ENCODE measurements at places on chromosomes 3 and 15. TPM values are rescaled to one million over a fixed set of nuclear protein-coding genes. Genes with fewer than 3 reads are reported as not detected.

The COL6A6 gene
- not detected for total RNA-seq

The PLSCR4 gene
- 0.42 TPM for total RNA-seq

The STAC gene
- total RNA-seq = not detected

The VGLL3 gene
- 0.09 TPM for total RNA-seq

The ADAMTS17 gene
- 0.09 TPM for total RNA-seq

The UMPS gene
- total RNA-seq = 47.3 TPM

DNA sequence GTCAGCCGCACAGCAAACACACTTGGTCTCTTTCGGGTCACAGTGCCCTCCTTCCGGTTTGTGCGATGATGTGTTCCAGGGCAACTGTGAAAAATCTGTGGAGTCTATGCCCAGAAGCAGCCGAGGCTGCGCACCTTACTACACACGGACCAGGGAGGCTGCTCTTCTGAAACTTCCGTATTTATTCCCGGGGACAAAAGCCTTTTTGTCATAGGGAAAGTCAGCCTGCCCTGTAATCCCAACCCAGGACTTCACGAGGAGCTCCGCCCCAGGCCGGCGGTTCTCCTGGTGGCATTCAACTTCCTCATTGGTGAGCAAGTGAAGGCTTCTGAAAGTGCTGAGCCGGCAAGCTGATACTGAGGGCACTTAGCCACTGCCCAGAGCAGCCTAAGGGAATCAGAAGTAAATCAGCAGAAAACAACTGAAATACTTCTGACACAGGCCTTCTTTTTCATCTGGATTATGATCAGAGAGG is 126.5 kb downstream of the FMN1 start:
- H3K4me3 ChIP-seq = no peak overlapping the region
- no peaks in the 10 kb centered on the region for H3K4me1 ChIP-seq
- no peak for DNase-seq
- no peaks in the 10 kb centered on the region for H3K36me3 ChIP-seq

DNA sequence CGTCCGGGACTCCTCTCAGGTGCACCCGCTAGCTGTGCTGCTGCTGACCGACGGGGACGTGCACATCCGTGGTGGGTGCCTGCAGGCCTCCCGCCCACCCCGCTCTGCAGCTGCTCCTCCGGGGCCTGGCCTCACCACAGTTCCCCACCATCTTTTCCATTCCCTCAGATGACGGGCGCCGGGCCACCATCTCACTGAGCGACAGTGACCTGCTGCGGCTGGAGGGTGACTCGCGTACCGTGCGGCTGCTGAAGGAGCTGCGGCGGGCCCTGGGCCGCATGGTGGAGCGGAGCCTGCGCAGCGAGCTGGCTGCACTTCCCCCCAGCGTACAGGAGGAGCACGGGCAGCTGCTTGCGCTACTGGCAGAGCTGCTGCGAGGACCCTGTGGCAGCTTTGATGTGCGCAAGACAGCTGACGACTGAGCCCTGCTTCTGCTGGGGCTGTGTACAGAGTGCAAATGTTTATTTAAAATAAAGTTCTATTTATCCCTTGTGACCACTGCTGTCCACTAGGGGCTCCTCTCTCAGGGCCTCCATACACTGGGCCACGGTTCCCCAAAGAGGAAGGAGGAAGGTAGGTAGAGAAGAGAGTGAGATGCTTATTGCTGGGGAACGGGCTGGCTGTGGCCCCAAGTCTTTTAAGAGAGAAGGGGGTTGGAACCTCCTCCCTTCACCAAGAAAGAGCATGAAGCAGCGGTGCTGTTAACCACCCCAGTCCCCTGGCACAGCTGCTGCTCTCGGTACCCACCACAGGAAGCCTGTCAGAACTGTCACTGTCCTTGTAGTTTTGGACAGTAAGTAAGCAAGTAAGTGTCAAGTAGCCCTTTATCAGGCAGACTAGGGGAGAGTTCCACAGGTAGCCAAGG is 47.0 kb downstream of the DHX30 start:
- no peak overlapping the region for H3K27ac ChIP-seq
- no peaks in the 10 kb centered on the region for H3K27me3 ChIP-seq
- H3K36me3 ChIP-seq = peaks cover 91% of the 10 kb centered on the region
- peak; percentile 46 for DNase-seq
- no peak overlapping the region for H3K4me3 ChIP-seq

DNA sequence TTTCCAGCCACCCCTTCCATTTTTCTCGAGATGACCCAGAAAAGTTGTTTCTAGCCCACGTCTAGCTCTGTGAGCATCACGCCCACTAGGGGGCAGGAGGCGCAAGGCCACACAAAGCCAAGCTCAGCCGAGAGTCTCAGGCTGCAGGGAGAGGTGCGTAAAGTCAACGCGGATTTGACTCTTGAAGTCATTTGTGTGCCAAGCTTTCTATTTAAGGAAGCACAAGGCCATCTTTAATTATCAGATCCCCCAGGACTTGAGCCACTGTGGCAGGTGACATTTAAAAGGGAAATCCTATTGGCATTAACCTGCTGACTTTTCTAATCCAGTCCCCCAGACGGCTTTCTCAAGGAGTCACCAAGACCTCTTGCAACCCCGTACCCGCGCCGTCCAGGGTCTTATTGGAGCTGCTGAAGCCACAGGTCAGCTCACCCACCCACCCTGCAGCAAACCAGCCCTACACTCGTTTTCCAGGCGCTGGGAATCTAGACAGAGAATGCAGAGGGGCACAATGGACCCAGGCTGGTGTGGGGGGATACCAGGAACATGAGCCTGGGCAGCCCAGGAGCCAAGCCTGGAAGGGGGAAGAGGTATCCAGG is 62.1 kb downstream of the CAPN7 start:
- DNase-seq = peak; percentile 82
- H3K27ac ChIP-seq = peak overlapping the region; percentile 82
- peaks cover 15% of the 10 kb centered on the region for H3K36me3 ChIP-seq
- H3K4me3 ChIP-seq = no peak overlapping the region
- no peaks in the 10 kb centered on the region for H3K27me3 ChIP-seq

DNA sequence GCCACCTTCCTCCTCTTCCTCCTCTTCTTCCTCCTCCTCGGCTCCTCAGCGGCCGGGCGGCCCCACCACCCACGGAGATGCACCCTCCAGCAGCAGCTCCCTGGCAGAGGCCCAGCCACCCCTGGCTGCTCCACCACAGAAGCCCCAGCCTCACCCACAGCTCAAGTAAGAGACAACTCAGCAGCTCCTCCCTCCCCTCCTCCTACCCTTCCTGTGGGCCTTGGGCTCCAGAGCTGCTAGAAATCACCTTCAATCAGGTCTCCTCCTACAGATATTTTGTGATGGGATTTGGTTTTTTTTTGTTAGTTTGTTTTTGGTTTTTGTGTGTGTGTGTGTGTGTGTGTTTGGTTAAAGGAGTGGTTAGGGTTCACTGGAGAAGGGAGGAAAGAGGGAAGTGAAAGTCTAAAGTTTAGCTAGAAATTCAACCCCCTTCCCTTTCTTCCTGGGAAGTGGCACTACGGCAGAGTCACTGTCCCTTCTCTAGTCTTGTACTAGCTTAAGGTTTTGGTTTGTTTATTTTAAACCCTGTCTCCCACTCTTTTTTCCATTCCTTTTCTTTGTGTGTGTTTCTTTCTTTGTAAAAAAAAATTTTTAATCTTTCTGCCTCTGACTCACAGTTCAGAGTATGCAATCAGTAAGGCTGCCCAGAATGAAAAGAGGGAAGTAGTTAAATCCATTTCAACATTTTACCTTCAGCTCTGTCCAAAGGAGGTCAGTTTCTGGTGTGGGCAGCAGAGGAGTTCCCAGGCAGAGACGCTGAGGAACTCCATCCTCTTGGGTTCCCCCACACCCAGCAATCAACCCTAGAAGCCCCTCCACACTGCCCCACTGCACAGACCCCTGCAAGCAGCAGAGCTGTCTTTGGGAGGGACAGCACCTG is 29.0 kb upstream of the TIMP4 start:
- peaks cover 3% of the 10 kb centered on the region for H3K4me1 ChIP-seq
- DNase-seq = no peak
- peaks cover 37% of the 10 kb centered on the region for H3K27me3 ChIP-seq
- H3K4me3 ChIP-seq = no peak overlapping the region
- H3K36me3 ChIP-seq = no peaks in the 10 kb centered on the region
- no peak overlapping the region for H3K27ac ChIP-seq

DNA sequence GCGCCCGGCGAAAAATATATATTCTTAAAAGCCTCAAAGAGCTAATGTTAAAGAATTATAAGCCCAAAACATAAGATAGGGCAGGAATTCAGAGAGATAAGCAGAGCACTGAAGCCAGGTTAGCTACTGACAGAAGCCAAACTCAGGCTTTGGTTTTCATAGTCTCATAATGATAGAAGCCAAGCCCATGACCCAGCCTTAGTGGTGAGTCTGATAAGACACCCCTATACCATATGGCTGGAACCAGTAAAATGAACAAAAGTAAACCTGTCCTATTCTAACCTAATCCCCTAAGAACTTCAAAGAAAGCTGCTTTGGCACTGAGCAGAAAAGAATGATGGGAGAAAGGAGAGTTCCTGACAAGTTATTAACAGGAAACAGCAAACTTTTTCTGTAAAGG is 25.9 kb downstream of the MYO9A start:
- H3K27me3 ChIP-seq = no peaks in the 10 kb centered on the region
- no peak overlapping the region for H3K4me3 ChIP-seq
- peak; percentile 20 for DNase-seq
- no peaks in the 10 kb centered on the region for H3K4me1 ChIP-seq
- H3K36me3 ChIP-seq = no peaks in the 10 kb centered on the region

DNA sequence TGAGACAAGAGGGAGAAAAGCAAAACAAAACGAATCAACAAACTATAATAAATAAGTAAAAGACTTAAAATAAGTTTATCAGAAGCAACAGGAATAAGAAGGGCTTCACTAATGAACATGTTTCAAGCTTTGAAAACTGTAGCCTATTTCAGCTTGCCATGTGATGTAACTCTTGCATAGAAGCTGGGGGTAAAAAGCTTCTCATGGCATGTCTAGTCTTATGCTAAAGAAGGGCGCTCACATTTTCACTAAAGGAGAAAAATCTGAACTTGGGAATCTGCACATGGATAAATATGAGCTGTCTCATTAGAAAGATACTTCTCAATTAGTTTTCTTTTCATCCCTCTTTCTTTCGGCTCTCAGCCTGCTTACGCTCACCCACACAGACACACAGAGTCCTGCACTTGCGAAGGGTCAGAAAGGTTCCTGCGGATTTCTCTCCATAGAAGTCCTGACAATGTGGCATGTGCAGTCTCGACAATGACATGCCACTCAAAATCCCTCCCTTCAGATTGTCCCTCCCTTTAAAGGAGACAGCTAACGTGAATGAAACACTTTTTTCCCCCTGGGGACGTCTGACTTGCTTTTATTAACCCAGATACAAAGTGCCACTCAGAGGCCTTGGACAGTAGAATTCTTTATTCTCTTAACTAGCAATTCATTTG is 568.9 kb upstream of the NR2F2 start:
- H3K4me1 ChIP-seq = no peaks in the 10 kb centered on the region
- no peak overlapping the region for H3K4me3 ChIP-seq
- H3K27me3 ChIP-seq = no peaks in the 10 kb centered on the region
- no peak overlapping the region for H3K27ac ChIP-seq

GRCh38 chr15:66772604-66773128 is 70.6 kb downstream of the SMAD6 start:
- peaks cover 15% of the 10 kb centered on the region for H3K4me1 ChIP-seq
- H3K36me3 ChIP-seq = peaks cover 8% of the 10 kb centered on the region
- H3K27ac ChIP-seq = no peak overlapping the region

DNA sequence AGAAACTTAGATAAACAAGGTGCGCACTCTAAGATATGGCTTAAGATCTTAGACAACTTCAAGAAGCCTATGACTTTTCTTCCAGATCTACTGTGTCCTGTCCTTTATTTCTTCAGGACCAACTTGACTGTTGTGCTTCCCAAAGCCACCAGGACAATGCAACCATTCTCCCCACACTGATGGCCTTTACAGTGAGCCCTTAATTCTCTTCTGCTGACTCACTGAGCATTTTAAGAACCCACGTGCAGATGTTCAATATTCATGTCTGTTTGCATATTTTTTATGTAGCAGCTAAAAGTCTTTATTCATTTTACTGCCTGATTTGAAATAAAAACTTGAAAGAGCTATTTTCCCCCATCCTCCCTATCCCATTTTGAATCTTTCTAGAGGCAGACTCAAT is 103.3 kb upstream of the SLC2A2 start:
- H3K4me1 ChIP-seq = peaks cover 2% of the 10 kb centered on the region
- no peak overlapping the region for H3K27ac ChIP-seq
- no peak overlapping the region for H3K4me3 ChIP-seq
- H3K27me3 ChIP-seq = no peaks in the 10 kb centered on the region
- DNase-seq = no peak

DNA sequence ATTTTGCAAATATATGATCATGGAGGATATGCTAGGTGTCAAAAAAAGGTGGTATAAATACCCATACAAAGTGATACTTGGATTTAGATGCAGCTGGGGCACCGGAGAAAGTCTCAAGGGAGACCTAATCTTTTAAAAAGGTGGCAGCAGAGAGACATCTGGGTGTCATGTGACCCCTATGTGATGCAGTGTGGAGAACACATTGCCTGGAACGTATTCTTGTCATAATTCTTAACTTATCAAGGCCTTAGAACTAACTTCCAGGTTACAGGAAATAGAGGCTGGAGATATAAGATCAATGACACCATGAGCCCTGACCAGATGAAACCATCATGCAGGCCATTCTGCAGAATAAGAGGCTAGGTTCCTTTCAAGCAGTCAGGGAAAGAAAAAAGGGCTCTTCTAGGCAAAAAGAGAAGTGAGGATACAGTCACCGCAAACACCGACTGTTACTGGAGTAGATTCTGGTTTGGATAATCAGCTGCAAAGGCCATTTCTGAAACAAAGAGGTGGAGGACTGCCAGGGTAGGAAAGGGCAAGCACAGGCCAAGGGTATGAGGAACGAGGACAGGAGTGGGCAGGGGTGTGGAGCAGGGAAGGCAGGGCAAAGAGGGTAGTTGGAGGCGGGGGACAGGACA is 100.6 kb downstream of the OXNAD1 start:
- H3K4me1 ChIP-seq = no peaks in the 10 kb centered on the region
- no peak for DNase-seq
- H3K27ac ChIP-seq = no peak overlapping the region
- H3K36me3 ChIP-seq = no peaks in the 10 kb centered on the region
- no peak overlapping the region for H3K4me3 ChIP-seq

DNA sequence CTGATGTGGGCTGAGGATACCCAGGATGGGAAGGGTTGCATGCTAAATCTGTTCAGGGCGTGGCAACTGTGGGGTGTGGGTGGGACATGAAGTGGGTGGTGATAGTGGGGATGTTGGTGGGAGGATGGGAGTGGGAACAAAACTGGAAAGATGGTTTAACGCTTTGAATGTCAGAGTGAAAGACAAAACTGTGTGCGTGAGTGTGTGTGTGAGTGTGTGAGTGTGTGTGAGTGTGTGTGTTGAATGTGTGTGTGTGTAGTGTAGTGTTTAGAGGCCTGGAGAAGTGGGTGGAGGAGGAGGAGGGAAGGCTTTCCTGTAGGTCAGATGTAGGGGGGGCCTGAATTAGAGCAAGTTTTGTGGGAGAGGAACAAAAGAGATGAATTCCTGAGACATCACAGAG is 44.2 kb upstream of the ONECUT1 start:
- no peaks in the 10 kb centered on the region for H3K36me3 ChIP-seq
- no peaks in the 10 kb centered on the region for H3K4me1 ChIP-seq
- no peak for DNase-seq
- H3K27me3 ChIP-seq = no peaks in the 10 kb centered on the region

GRCh38 chr3:136545664-136546268 is 206.4 kb downstream of the STAG1 start:
- no peak overlapping the region for H3K27ac ChIP-seq
- no peaks in the 10 kb centered on the region for H3K4me1 ChIP-seq
- H3K36me3 ChIP-seq = no peaks in the 10 kb centered on the region

Data from K562 (cell line).